ENCODE measurements at places on chromosomes 7 and 10.

- DNase-seq: no peak
Measured at GRCh38 chr10:116721547-116722392, 20.6 kb downstream of the HSPA12A start.

DNA sequence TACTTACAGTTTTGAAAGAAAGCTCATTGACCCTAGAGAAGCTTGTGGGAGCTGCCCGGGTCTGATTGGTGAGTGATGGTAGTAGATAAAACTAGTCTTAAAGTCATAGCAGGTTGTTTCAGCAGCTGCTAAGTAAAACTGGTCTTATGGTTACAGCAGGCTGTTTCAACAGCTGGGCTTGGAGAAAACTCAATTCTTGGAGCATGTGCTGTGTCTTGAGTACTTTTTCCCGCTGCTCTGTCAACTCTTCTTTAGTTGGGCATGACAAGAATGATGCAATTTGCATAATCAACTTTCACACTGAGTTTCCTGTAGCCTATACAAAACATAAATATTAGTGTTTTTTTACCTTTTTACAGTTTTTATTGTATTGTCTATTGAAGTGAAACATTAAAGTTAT is 707.9 kb downstream of the AUTS2 start:
- DNase-seq: no peak

DNA sequence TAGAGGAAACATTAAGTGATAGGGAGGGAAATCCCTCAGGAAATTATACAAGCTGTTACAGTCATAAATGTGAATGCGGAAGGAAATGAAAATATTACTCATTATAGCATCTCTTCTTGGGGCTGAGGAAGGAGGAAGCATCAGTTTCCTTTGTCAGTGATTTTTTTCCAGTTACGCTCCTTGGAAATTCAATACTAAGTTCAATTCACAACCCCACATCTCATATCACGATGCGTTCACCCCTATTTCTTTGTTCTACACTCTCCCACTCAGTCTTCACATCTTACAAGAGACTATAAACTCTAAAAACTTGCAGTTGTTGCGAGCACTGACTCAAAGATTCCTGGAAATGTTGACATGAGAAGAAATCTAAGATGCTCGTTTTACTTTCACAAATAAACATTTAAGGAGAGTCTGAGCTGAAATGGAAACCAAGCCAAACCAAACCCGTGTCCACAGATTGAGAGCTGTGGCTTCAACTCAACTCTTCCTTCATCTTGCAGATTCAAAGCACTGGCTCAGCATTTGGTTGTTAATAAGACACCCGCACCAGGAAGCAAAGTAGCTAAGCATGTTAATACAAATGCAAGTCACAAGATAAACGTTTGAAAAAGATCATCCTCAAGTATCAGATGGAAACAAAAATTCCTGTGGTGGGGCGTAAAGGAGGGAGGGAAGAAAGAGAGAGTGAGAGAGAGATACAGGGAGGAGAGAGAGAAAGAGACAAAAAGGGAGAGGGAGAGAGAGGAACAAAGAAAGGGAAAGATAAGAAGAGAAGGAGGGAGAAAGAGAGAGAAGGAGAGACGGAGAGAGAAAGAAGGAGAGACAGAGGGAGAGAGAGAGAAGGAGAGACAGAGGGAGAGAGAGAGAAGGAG is 150.0 kb upstream of the RSU1 start:
- DNase-seq: no peak

GRCh38 chr10:107517811-107518210 is 353.3 kb upstream of the SORCS1 start:
- DNase-seq: no peak

DNA sequence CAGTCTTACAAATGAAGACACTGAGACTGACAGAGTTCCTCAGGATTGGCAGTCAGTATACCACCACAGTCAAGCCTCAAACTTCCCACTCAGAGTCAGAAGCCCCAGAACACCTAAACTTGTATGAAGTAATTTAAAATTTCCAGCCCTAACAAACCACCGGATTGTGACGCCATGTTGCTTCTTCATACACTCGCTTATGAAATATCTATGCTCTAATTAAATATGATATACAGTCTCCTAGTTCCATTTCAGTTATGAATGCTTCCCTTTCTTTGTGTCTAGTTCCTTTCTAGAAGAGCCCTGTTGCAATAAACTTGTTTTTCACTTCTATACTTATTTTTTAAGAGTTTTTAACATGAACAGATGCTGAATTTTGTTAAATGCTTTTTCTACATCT is 172.0 kb upstream of the NOBOX start:
- DNase-seq: no peak

- DNase-seq: no peak
Measured at GRCh38 chr10:97876402-97876801, 26.8 kb downstream of the GOLGA7B start.

DNA sequence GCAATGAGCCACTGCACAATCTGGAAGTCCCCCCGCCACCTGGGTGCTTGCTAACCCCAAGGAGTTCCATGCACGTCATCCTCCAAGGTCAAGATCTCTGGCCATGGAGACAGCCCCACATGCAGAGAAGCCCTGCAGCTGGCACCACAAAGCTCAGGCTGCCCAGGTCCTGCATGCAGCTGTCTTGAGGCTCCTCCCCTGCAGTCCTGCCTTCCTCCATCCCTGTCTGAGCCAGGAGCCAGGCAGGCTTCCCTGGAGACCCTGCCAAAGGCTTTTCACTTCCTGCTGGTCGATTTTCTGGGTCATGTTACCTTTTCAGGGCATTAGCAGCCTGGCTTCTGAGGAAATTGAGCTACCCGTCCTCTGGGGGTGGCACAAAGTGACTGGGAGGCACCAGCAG is 12.5 kb upstream of the TMEM72 start:
- no peak for DNase-seq

DNA sequence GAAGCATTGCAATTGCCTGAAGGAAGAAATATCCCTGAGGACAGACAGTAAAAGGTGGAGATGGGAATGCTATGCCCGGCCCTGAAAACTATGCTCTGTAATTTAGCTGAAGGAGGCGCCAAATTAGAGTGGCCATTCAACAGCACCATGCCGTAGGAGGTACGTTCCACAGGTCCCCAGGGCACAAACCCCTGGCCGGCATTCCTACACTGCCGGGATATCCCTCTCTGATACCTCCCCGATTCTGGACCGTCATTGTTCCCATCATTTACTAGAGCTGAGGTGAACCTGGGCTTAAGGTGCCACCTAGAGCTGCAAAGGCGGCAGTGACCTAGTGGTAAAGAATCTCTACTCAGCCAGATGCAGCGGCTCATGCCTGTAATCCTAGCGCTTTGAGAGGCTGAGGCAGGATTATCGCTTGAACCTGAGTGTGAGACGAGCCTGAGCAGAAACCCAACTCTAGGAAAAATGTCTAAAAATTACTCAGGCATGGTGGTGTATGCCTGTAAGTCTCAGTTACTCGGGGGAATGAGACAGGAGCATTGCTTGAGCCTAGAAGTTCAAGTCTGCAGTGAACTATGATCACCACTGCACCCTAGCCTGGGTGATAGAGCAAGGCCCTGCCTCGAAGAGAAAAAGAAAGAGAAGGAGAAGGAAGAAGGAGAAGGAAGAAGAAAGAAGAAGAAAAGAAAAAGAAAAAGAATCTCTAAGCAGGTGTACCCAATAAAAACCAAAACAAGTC is 53.0 kb upstream of the TNKS2 start:
- no peak for DNase-seq

DNA sequence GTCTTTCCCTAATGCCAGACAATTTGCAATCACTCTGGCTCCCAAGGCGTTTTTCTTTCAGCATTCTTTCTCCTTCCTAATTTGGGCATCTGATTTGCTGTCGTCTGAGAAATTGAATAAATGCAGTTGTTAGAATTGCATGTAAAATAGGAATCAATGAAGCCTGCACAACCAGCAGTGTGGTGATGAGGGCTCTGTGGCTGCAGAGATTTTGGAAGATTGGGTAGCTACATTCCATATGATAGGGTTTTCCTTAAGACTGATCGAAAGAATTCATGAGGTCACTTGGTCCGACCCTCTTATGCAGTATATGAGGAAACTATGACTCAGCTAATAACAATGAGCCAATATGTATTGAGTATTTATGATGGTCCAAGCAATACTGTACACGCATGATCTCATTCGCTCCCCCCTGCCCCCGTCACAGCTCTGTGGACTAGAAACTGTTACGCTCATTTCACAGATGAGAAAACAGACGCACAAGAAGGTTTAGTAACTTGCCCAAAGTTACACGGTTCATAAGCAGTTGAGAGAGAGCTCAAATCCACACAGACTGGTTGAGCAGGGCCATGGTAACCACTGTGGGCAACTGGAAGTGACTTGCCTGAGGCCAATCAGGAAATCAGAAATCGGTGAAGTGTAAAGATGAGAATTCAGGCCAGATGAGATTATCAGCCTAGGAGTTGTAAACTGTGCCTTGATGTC is 527.2 kb downstream of the GATA3 start:
- DNase-seq: no peak

DNA sequence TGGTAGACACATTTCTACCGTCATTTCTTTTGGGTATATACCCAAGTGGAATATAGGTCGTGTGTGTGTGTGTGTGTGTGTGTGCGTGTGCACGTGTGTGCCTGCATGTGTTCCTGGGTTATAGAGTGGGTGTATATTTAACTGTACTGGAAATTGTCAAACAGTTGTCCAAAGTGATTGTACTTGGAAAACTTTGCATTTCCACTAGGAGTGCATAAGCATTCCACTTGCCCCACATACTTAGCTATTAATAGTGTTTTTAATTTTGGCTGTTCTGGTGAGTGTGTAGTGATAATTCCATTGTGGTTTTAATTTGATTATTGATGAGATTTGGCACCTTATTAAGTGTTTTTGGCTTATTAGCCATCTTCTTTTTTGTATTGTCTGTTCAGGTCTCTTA is 25.9 kb downstream of the TRUB1 start:
- DNase-seq: no peak

DNA sequence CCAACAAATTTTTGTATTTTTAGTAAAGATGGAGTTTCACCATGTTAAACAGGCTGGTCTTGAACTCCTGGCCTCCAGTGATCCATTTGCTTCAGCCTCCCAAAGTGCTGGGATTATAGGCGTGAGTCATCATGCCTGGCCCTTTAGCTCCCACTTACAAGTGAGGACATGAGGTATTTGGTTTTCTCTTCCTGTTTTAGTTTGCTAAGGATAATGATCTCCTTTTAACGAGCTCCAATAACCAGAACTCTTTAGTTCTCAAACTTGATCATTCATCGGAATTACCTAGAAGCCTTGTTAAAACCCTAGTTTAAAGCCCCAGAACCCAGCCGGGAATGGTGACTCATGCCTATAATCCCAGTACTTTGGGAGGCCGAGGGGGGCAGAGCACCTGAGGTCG is 481.4 kb downstream of the TYW1 start:
- no peak for DNase-seq

DNA sequence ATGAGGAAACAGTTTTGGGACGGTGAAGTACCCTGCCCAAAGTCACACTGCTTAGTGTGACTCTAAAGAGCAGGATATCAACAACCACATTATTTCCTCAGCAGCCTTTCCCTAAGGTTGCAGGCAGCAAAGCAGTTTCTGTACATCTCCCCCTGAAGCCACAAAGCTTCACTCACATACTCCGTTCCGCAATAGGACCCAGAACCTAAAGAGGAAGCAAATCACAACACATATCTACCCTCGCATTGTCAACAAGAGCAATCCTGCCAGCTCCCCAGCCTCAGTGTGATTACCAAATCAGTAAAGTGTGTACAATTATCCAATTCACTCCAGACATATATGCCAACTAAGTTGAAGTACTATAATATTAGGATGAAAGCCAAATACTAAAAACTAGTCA is 30.8 kb downstream of the VAX1 start:
- no peak for DNase-seq

- no peak for DNase-seq
Measured at GRCh38 chr7:101952355-101953247, 135.2 kb downstream of the CUX1 start.

GRCh38 chr7:76077435-76077834 is 29.5 kb downstream of the MDH2 start:
- DNase-seq: no peak

GRCh38 chr10:85293483-85293882 is 965.1 kb downstream of the CCSER2 start:
- DNase-seq: no peak

DNA sequence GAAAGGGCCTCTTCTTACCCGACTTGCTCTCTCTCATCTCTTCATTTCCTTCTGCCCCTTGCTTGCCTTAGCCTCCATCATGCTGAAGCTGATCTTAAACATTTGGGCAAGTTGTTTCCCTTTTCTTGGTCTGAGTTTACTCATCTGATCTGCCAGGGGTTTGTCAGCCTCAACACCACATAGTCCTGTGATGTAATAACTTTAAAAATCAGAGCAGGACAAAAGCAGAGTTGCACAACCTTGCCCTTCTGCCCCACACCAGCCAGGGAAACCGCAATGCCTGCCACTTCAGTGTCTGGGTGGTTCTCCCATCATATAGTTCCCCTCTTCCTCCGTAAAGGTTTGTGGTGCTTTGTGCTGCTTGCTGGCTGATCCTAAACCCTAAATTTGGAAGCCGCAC is 9.9 kb upstream of the LIPM start:
- no peak for DNase-seq

GRCh38 chr7:23598296-23598695 is 1.1 kb downstream of the CCDC126 start:
- no peak for DNase-seq

DNA sequence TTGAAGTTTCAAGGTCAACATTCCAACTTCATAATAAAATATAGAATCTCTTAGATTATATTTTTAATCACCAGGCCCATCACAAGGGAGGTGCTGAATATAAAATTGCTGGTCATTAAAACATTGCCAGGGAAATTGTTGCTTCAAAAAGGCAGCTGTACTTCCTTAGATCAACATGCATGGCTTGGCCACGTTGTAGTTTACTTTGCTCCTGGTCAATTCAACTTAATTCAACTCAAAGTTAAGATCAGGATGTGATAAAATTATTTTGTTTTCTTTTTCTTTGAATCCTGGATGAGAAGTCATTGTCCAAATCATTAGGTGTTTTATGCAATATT is 317.4 kb downstream of the PAXIP1 start:
- DNase-seq: no peak

DNA sequence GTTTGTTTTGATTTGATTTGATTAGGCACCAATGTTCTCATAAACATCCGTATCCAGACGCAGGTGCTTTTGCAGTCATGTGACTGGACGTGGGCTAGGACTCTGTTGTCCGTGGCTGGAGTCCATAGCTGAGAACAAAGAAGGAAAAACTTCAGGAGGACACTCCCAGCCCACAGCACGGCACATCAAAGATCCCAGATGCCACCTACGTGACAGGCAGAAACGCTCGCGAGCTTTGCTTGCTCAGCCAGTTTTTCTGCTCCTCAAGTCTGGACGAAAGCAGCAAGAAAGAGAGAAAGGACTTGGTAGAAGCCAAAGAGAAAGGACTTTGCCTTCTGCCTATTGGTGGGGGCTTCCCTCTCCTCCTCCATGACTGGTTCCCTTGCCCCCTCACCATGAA is 6.9 kb upstream of the ZKSCAN1 start:
- DNase-seq: no peak

GRCh38 chr7:36788825-36789470 is 64.7 kb upstream of the AOAH start:
- no peak for DNase-seq

Measured in NAMALWA (cell line).